Eye (tissue), 1 donor: ENCODE measurements at places on chromosomes 16 and 17.

DNA sequence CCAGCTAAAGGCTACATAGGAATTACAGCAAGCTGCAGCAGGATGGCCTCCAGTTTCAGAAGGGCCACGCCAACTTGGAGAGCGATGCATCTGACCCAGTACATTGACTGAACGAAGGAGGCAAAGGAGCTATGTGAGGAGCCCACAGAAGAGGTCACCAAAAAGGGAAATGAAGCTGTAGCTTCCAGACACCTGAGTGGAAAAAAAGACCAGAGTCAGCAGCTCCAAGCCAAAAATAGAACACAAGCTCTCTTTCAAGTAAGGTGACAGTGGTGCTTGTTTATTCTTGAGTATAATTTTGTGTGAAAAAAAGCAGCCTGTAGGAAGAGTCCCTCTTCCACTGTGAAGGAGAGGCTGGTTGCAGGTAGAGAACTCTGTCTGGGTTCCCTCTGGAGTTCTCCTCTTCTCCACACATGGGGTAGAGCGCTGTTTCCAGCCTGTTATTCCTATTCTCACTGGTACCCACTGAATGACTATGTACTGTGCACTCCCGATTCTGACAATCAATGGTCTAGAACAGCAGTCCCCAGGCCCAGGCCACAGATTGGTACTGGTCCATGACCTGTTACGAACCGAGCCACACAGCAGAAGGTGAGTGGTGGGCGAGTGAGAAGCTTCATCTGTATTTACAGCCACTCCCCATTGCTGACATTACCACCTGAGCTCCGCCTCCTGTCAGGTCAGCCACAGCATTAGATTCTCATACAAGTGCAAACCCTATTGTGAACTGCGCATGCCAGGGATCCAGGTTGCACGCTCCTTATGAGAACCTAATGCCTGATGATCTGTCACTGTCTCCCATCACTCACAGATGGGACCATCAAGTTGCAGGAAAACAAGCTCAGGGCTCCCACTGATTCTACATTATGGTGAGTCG lies 15.1 kb downstream of the CCL4 start:
- DNase-seq = no peak

- DNase-seq = no peak
These were observed 50.3 kb downstream of the KPNA2 start for GRCh38 chr17:68085771-68086381.

- DNase-seq = no peak
These were observed 4.2 kb upstream of the MAFG start for GRCh38 chr17:81931557-81932332.

DNA sequence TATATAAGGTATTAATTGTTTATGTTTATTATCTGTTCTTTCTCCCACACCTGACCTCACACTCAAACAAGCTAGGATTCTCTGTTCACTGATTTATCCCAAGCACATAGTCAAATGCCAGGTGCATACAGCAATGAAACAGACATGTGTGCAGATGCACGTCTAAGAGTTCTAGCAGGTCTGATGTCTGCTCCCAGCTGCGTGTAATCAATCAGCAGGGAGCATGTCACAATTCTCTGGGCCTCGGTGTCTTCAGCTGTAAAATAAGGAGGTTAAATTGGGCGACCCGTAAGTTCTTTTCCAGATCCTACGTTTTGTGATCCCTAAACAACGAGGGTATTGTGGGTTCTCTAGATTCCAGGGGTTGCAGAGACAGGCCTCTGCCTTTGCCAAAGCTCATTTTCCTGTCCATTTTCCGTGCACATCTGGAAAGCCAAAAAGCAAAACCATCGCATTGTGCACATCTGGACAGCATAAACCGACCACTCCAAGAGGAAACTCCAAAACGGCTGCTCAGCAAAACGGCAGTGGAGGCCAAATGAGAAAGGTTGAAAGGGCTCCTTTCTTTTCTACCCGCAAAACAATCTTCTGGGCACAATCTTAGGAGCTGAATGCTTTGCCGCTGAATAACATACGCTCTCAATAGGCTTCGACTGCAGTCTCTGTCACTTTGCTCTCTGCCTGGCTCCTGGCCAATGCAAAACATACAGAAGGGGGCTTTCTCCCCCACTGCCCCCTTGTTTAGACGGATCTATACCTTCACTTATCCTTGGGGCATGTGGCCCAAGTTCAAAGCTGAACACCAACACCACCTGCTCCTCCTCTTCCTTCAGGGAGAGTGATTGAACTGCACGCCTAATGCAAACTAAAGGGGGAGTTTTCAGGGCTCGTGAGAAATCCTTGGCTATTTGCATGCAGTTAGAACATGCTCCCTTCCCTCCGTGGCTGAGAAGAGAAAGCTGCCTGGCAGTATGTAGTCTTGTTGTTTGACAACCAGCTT lies 426.3 kb downstream of the SLC39A11 start:
- peak; percentile 65 for DNase-seq

GRCh38 chr16:49912721-49913120 lies 56.8 kb upstream of the ZNF423 start:
- DNase-seq = no peak

DNA sequence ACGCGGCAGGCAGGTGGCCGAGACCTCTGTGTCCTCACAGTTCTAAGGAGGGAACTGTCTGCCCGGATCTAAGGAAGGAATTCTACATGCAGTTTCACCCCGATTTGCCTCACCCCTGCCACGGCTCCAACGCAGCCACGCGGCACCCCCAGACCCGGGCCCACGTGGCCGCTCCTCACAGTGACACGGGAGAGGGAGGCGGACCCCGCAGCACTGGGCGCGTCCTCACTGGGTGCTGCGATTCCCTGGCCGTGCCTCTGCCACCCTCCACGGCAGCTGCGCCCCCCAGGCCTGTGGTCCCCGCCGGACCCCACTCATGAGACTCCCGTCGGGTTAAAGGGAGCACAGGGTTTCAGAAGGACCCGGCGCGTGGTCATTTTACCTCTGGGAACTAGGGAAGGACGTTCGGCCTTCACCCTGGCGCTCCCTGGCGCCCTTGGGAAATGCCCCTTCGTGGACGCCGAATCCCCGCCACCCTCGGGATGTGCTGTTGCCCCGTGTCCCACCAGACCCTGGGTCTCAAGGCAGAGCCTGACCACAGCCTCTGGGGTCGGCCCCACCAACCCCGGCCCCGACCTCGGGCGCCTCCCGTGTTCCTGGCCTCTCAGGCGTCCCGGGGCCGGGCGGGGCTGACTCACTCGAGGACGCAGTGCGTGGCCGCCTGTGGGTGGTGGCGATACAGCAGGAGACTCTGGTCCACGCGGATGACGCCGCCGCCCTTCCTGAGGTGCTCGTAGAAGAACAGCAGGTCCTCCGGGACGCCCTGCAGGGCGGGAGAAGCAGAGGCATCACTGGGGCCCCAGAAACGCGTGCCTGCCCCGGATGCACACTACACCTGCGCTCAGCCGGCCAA lies 118.8 kb upstream of the METRNL start:
- DNase-seq = no peak

DNA sequence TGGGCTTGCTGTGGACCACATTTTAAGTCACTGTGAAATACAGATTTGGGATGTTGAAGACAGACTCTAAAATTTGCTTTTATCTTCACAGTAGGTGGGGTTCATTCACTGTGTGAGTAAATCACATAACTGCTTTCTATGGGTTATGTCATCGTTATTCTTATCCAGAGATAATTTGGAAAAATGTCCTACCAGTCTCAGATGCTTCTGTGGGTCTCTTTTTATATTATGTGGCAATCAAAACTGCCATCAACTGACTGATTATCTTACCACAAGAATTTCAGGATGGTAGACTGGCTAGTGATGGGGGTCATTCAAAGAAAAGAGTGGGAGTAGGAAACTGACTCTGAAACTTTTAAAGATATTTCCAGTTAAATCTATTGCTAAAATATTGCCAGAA lies 3.1 kb downstream of the HSBP1 start:
- DNase-seq = no peak

DNA sequence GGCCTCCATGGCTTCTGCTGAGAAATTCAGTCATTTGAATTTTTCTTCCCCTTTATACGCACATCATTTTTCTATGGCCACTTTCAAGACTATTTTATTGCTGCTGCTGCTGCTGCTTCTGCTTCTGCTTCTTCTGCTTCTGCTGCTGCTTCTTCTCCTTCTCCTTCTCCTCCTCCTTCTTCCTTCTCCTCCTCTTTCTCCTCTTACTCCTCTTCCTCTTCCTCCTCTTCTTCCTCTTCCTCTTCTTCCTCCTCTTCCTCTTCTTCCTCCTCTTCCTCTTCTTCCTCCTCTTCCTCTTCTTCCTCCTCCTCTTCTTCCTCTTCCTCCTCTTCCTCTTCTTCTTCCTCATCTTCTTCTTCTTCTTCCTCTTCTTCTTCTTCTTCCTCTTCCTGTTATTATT lies 22.4 kb downstream of the CPD start:
- DNase-seq = no peak

- no peak for DNase-seq
These were observed 8.3 kb upstream of the ZNF750 start for GRCh38 chr17:82848022-82848592.

- no peak for DNase-seq
These were observed 8.0 kb upstream of the MYH2 start for GRCh38 chr17:10557422-10557821.

DNA sequence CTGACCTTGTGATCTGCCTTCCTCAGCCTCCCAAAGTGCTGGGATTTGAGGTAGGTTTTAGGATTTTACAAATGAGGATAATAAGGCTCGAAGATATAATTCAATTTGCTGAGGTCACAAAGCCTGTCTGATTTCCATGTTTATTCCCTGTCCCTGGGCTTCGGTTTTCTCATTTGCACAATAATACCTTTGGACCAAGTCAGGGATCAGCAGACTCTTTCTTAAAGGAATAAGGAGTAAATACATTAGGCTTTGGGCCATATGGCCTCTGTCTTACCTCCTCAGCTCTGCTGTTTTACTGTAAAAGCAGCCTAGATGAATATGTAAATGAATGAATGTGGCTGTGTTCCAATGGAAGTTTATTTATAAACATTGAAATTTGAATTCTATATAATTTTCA lies 442.8 kb downstream of the HS3ST4 start:
- DNase-seq = no peak

GRCh38 chr16:85519540-85520231 lies 93.4 kb upstream of the GSE1 start:
- no peak for DNase-seq

GRCh38 chr16:82181461-82182185 lies 11.6 kb upstream of the MPHOSPH6 start:
- DNase-seq = no peak

DNA sequence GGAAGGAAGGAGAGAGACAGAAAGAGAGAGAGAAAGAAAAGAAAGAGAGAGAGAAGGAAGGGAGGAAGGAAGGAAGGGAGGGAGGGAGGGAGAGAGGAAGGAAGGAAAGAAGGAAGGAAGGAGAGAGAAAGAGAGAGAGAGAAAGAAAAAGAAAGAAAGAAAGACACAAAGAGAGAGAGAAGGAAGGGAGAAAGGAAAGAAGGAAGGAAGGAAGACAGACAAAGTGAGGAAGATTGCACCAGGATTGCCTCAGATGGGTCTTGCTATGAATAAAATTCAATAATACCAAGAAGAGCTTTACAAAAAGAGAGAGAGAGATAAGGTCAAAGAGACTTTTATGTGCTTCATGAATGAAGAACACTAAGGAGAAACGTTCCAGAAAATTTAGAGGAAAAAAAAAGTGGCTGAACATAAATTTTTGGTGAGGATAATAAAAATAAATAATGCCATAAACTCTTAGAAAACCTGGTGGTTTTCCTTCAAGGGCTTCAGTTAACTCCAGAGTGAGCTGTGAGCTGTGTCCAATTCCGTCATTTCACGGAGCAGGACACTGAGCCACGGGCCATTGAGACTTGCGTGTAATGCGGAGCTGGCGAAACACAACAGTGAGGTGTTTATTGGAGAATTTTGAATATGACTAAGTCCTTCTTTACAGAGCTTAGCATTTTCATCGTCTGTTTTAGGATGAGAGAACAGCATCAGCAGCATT lies 72.7 kb upstream of the TNRC6C start:
- no peak for DNase-seq

GRCh38 chr16:89410794-89411309 lies 79.5 kb downstream of the ANKRD11 start:
- DNase-seq = peak; percentile 68

- peak; percentile 93 for DNase-seq
These were observed 913 bp upstream of the NOG start for GRCh38 chr17:56592487-56593085.

DNA sequence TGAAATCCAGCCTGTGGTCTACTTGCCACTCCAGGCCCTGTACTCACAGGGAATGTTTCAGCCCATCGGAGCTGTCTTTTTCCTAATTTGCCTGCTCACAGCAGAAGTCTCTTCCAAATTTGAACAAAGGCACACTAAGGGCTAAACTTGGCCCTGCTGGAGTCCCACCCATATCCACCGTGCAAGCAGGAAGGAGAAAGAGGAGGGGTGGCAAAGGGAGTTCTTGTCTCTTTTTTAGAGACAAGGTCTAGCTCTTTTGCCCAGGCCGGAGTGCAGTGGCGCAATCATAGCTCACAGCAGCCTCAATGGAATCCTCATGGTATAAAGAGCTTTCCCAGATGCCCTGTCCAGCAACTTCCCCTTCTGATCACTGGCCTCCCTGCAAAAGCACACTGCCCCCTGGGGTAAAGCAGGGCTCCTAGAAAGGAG lies 2.7 kb upstream of the PRM1 start:
- no peak for DNase-seq

DNA sequence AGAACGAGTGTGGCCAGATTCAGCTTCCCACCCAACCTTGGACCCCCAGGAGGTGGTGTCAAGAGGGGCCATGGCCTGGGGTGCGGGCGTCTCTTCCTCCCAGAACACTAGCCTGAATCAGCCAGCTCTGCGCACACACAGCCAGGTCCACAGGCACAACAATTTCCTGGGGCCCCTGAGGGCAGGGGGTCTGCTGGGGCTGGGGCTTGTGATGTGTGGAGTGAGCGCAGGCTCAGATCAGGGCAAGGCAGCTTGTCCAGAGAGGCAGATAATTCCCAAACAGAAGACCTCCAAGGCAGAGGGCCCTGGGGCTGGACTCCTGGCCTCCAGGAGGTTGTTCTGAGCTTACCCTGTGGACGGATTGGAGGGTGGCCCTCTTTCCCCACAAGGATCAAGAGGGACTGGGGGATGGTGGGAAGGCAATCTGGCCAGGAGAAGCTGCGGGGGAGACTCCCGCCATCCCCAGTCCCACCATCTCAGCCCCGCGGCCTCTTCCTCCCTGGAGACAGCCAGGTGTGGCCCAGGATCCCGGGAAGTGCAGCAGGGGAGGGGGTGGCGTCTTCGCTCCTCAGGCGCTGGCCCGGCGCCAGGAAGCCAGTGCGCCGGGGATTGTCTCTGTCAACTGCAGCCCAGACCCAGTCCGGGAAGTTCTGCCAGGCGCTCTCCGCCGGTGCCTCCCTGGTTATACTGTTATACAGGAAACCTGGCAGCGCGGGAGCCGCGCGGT lies 52.0 kb upstream of the AMZ2 start:
- DNase-seq = peak; percentile 56

- DNase-seq = no peak
These were observed 336.7 kb upstream of the ZFHX3 start for GRCh38 chr16:73384506-73385089.

GRCh38 chr16:27822996-27823395 lies 240.5 kb downstream of the GSG1L start:
- DNase-seq = peak; percentile 8
